ENCODE measurements at places on chromosomes 5 and 9. TPM values are rescaled to one million over a fixed set of nuclear protein-coding genes. Genes with fewer than 3 reads are reported as not detected.

- DNase-seq, result no peak
These were observed 313.8 kb downstream of the FAM170A start for GRCh38 chr5:119943148-119943547.

DNA sequence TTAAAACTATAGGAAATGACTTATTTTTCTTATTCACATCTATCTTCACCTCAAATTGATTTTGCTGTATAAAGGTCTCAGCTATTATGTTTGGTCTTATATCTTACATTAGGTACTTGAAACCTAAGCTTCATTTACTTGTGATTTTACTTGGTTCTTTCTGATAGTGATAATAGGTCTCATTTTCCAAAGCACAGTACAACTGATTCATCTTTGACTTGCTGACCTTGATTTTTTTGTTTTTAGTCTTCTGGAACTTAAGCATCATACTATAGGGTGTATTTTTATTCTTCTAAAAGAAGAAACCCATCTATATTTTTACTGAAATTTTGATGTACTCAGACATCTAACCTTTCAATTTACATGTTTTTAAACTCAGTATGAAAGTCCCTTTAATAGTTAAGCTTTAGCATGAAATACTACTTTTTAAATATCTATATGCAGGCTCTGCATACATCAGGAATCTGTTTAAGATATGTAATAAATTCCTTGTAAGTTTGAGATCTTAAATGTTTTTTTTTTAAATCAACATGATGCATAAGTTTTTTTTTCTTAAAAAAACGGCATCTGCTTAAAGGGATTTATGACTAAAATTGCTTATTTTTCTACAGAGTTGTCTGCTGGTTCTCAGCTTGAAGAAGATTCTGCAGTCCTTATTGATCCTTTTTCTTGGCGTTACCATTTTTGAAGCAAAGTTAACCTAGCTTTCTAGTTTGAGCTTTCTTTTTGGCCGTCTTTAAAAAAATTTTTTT, 13.3 kb downstream of the MATR3 start:
- DNase-seq, result no peak

DNA sequence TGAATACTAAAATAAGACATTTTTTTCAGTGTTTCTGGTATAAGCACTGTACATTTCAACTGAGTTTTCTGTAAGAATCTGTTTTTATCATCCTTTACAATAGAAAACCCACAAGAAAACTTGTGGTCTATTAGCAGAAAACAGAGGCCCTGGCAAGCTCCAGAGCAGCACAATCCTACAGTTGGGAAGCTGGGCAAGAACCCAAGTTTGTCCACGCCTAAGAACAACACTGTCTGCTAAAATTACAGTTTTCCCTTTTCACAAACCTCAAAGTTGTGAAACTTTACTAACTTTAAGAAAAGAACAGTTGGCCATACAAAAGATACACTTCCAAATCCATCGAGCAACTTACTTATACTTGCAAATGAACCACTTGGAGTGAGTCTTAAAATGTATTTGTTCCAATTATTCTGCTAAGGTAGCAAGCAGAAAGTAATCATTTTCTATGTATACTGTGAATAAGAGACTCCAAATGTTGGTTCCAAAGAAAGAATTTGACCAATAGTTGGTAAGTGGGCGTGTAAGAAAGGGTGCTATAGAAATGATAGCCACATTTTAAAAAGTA, 982.0 kb upstream of the ARRDC3 start:
- DNase-seq, result no peak

DNA sequence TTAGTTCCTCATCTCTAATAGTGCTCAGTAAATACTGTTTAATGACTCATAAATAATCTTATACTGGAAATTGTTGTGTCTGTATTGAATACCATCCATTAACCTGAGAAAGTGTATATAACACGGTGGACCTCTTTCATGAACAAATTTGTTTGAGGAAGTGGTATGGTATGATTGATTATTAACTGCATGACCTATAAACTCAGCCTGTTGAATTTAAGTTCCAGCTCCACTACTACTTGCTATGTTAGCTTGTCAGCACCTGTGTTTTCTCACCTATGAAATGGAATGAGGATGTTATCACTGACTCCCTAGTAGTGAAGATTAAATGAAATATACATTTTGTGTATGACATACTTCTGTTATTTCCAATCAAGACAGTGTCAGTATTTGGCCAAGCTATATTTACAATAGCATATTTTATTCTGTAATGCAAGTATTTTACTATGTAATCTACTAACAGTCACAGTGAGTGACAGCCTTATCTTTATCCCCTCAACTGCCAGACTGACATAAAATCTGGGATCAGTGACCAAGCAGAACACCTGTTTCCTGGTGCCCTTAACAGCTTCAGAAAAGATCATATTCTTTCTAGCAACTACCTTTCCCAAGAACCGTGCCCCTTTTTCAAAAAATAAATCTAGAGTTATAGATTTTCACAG, 77.3 kb upstream of the ITGA1 start:
- DNase-seq, result no peak

The RGS7BP gene
- total RNA-seq, result not detected

- DNase-seq, result no peak
These were observed 305.7 kb downstream of the ENC1 start for GRCh38 chr5:74334762-74335384.

DNA sequence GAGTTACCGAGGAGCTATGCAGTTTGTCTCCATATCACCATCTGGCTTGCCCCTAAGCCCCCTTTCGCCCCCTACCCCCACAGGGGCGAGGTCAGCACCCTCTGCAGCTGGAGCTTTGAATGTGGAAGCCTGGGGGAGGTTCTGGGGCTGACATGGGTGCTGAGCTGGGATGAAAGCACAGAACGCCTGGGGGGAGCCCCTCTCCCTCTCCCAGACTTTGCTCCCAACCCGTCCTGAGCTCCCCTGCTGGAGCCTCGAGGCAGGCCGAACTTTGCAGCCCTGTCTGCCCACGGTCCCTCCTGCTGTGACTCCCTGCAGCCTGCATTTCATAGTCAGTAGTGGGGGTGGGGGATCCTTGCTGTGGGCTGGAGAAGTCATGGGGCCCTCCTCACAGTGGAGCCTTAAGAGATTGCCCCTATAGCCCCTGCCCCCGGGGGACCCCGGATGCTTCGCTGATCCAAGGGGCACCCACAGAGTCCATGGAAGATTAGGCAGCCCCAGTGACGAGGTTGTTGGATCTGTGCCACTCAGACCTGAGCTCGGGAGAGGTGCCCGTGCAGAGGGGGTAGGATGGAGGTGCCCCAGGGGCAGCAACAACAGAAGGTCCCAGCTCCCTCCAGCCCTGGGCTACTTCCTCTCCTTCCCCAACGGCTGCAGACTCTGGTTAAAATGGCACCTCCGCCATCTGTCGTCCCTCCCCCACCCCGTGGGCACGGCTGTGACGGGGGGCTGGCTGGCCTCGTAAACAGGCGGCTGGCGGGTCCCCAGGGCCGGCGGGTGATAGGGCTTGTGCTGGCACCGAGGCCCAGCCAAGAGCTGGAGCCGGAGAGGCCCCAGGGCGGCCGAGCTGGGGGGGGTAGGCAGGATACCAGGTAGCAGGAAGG, 162.0 kb downstream of the C9orf50 start:
- no peak for DNase-seq

DNA sequence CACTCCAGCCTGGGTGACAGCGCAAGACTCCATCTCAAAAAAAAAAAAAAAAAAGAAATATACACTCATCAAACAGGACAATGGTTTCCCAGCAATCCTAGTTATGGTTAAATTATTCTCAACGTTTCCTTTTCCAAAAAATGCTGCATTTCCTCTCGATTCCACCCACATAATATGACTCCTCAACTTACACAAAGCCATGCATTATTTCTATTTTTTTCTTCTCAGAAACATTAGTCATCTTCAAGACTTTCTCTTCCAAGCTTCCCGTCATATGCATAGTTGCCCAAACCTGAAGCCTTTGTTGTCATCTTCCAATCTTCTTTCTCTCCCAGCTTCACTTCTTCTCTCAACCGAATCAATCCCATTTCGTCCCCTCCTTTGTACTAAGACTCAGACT, 61.4 kb upstream of the RANBP6 start:
- DNase-seq, result no peak

The ADAMTS12 gene
- total RNA-seq, result not detected

DNA sequence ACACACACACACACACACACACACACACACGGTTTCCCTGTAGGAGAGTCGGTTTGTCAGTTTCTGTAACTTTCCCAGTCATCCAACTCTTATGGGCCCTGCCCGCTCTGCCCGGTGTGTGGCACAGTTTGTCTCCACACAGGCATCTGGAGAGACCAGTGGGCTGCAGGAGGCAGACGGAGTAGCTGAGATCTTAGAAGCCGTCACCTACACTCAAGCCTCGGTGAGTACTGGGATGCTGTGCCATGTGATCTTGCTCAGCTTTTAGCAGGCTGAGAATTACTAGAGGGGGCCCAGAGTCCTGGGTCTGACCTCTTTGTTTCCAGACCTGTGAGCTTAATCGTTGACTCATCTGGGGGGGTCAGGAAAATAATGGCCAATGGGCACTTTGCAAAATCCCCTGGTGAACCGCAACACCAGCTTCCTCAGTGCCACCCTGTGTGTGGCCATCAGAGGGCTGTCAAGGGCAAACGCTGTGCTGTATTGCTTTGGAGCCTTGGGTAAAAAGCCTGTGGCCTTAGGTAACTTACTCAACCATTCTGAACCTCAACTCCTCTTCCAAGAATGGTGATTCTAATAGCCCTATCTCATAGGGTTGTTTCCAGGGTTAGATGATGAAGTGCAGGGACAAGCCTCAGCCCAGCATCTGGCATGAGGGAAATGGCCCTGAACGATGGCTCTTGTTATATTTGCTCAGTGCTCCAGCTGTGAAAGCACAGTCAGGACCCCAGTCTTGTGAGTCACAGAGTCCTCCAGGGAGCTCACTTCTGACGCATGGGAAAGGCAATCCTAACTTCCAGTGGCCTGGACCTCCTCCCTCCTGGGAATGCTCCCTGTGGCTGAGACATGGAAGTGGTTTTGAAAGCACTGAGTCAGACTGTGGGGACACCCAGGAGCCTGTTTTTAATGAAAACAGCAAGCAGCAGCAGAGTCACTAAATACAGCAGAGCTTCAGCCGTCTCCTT, 45.6 kb downstream of the COL15A1 start:
- DNase-seq, result no peak

The SNAPC4 gene
- total RNA-seq, result 8.8 TPM

DNA sequence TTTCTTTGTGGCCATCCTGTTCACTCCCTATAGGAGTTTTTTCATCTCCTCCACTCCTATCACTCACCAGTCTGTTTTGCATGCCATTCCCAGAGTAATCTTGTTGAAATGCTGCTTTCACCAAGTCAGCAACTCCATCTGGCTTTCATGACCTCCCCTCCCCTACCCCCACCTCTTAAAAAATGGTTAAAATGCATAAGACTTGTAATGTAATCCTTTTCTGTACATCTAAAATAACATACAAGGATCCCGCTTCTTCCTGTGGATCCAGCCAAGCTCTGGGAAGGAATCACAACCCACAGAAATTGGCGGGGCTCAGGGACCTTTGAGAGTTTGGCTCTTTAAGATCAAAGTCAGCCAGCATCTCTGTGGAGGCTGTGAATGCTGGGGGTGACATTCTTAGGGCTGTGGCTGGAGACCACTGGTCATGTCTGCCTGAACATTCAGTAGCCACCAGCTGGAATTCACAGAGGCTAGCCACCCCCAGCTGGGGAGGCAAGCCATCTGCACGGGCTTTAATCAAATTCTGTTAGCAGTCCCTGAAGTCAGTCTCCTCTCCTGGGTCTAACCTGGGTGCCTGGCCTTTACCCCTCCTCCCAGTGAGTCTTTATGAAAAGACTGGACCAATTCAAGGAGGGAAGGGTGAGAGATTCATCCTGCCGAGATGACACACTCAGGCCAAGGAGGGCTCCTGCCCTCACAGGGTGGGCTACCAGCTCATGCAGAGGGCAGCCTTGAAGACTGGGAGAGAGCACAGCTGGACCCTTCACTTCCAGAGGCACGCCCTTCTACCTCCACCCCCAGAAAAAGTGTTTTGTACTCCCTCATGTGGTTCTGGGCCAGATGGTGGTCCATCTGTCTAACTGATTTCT, 132.9 kb downstream of the LIFR start:
- no peak for DNase-seq

The TAF11L5 gene
- total RNA-seq, result not detected
